T-helper 17 cell (primary cell): ENCODE measurements at places on chromosomes 2 and 18.

DNA sequence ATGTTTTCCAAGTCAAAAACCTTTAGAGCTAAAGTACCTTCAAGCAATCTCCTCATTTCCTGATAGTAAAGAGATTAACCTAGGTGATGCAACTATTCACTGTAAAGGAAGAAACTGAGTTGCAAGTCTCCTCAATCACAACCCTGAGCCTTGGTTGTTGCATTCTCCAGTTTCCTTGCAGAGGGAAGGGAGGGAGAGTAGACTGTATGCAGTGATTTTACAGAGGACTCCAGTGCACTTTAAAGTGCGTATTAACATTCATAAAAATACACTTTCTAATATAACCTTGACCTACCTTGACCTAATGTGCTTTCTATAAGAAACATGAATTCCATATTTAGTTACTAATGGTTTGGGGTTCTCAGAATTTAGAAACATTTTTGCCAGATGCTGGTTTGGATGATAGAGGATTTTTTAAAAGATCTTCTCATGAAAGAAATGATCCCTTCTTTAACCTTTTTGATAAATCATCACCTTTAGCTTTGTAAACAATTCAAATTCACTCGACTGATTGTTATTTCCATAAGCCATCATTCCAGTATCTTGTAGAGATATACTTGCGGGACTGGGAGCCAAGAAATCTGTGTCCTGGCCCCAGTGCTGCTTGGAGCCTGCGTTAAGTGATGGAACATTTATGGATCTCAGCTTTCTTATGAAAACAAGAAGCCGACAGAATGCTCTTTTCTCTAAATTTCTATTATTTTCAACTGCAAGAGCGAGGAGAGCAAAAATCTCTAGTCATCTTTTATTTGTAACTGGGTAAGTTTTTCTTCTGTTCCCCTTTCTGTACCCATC is 228.3 kb downstream of the ZNF521 start:
- DNase-seq = no peak

DNA sequence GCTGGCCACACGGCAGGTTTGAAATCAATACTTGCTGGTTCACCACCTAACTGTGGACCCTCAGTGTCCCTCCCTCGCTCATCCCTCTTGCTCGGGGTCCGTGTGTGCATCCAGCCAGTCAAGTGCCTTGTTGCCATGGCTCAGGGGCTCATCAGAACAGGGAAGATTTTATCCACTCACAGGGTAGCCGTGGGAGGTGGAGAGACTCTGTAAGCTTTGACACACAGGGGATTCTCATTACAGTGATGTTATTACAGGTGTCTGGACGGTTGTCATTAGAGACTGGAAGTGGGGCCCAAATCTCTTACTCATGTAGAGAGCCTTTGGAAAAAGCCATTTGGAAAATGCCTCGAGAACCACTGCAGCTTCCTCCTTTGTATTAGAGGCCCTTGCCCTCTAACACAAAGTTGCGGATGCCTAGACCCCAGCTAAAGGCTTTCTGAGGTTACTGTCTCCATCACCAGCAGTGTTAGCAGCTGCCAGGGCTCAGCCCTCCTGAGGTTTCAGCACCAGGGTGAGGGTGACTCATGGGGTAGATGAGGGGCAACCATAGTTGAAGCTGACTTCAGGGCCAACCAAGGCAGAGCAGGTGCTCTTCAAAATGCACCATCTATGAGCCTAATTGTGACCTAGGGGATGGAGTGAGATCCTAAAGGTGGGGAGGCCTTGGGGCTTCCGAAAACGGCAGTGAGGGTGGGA is 195.6 kb downstream of the CLIP4 start:
- no peak for DNase-seq

GRCh38 chr2:46045888-46046287 is 251.3 kb upstream of the EPAS1 start:
- DNase-seq = no peak

GRCh38 chr2:1486670-1487069 is 73.4 kb downstream of the TPO start:
- DNase-seq = no peak

DNA sequence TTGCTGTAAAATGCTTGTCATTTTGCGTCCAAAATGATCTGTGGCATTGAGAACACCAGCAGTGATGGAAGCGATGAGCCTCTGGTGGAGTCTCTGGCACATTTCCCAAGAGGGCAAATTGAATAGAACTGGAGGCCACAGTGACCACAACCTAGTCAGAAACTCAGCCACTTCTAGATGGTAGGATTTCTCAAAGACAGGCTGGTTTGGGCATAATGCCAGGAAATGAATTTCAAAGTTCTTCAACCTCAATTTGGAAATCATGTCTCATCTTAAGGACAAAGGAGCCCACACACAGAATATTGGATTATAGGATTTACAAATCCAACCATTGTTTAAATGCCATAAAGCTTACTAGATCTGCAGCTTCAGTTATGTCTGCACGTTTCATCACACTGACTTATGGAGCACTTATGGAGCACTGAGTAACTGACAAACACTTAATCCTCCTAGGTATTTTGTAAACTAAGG is 132.1 kb downstream of the COL6A3 start:
- no peak for DNase-seq

GRCh38 chr2:215653344-215654030 is 217.6 kb upstream of the FN1 start:
- DNase-seq = no peak

DNA sequence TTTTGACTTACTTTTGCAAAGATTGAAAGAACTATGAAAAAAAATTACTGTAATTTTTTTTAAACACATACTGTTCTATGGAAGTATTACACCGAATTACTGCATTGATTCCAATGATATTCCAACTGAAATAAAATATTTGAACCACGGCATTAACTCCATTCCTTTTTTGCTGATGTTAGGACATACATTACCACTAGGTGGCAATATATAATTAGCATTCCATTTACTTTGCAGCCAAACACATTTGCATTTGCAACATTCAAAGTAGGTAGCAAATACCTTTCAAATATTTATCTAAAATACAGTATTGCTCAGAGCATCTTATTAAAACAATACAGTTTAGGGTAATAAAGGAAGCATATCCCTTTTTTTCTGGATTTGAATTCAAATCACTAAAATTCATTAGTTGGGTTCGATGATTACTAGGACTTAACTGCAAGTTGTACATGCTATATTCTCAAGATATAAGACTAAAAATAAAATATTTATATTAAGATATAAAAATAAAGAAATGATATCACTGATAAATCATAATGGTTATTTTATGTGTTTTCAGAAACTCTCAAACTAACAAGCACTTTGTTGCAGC is 31.3 kb downstream of the LANCL1 start:
- DNase-seq = no peak

DNA sequence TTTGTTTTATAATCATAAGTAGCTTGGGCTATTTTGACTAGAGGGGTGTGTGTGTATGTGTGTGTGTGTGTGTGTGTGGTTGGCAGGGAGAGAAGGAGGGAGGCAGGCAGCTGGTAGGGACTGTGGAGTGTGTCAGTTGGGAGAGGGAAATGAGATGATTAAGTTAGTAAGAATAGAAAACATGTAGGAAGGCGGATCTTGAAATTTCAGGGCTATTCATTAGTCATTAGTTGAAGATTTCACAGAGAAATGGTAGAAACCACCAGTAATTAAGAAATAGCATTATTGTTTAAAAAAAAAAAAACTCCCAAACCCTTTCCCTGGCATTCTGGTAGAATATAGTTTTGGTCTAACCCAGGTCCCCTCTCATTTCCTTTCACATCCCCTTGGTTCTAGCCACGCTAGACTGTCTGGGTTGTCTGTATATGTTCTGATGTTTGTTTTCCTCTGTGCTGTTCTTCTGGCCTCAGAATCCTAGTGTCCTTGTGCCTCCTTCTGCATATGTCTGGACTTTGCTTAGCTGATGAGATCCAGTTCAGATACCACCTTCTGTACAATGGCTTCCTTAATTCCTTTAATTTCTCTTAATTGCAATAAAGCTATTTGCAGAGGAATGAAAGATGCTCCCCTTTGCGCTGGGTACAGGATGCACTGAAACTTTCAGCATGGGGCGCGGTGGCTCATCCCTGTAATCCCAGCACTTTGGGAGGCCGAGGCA is 161.6 kb downstream of the NEDD4L start:
- DNase-seq = no peak

DNA sequence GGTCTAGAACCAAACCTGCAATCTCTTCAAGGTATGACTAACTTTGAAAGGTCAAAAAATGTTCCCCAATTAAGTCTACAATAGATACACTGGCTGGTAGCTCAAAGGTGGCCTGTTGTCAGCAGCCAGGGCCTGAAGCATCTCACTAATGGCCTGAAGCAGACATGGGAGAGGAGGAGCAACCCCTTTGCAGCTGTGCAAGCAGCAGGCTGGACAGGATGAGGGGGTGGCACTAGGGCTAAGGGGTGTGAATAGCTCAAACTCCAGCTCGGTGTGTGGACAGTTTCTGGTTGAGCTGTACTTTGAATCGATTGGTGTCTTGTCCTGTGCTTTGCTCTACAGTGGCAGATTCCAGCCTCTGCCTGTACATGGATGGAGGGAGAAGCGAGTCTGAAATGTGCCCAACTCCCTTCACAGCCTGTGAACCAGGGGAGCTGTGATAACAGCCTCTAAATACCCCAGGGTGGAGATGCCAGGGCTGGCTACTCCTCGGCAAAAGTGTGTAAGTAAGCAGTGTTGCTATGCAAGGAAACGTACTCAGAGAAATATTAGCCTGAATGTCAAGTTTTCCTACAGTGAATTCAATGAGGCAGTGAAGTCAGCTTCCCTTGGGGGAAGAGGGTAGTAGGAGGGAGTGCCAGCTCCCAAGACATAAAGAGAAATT is 34.7 kb upstream of the DTNB start:
- no peak for DNase-seq

DNA sequence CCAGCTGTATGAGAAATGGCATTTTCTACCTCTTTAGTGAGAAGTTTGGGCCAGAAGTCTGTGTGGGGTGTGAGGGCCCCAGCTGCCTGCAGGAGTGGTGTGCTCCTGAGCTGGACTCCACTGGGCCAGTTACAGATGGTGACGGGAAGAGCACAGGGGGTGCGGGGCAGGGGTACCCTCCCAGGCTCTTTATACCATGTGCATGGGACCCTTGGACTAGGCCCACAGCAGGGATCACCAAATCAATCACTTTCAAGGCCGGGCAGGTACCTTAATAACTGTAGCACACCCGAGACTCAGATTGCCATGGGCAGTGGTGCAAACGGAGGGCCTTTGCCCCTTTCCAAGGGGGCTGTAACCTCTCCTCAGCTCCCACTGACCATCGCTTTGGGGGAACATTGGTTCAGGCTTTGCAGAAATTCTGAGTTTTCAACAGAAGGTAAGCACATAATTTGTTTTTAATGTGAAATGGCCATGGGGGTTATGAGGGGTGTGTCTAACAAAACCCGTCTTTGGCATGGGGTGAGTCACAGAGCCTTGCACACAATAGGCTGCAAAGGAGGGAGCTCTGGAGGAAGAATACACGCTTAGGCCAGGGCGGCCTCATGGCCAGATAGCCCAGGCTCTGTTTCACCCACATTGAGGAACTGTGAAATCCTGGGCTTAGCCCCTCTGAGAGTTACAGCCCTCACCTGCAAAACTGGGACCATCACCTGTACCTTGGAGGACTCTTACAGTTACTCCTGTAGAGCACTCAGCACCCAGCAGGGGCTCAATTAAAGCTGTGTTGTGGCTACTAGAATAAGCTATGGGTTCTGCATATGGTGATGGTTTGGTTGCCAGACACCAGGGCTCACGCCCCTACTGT is 141.0 kb upstream of the BCL2L11 start:
- DNase-seq = no peak

GRCh38 chr2:138037090-138037489 is 72.8 kb downstream of the HNMT start:
- no peak for DNase-seq

DNA sequence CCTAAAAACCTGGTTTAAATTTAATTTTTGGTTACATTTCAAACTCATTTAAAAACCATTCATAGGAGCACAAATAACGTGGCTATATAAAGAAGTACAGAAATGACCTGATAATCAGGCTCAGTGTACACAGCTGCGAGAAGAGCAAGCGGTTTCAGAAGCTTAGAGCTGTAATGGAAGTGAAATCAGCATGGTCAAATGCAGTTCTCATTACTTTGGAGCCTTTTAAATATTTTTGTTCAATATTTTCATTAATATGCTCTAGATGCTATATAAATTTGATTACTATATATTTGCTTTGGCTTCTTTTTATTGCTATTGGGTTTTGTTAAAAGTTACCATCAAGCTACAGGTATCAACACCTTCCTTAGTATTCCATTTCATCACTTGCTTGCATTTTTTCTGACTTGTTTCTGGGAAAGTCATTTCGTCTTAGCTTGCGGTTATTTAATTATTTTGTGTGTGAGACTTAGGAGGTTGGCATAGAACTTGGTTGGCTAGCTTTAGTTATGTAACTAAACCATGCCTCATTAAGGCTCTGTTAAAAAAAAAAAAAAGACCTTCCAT is 58.7 kb downstream of the AFTPH start:
- no peak for DNase-seq

GRCh38 chr2:144481109-144481508 is 38.8 kb downstream of the ZEB2 start:
- no peak for DNase-seq

- no peak for DNase-seq
Observed at GRCh38 chr18:38932752-38933151, 1367.2 kb upstream of the CELF4 start.

DNA sequence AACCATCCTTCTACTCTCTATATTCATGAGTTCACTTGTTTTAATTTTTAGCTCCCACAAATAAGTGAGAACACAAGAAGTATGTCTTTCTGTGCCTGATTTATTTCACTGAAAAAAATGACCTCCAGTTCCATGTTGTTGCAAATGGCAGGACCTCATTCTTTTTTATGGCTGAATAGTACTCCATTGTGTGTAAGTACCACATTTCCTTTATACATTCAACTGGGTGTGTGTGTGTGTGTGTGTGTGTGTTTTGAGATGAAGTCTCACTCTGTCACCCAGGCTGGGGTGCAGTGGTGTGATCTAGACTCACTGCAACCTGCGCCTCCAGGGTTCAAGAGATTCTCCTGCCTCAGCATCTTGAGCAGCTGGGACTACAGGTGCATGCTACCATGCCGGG is 41.2 kb downstream of the KCNG3 start:
- DNase-seq = no peak

GRCh38 chr2:2291500-2292260 is 39.4 kb downstream of the MYT1L start:
- no peak for DNase-seq

- DNase-seq = no peak
Observed at GRCh38 chr2:69646714-69647113, 3.2 kb upstream of the AAK1 start.

DNA sequence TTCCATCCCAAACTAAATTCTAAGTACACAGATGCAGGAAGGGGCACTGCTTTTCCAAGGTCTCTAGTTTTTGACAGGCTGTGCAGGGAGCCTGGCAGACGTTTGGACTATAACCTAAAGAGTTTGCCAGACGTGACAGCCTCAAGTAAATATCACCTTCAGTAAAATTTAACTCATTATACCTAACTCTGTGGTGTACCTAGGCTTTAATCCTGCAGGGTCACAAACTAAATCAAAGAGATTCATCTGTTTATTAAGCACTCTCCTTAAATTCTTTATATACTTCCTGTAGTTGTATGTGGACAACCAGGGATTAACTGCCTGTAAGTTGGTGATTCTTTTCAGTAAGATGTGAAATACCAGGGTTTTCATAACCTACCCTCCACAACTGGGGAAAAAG is 92.9 kb downstream of the ACVR1 start:
- DNase-seq = no peak

- DNase-seq = no peak
Observed at GRCh38 chr2:187320846-187321245, 127.2 kb downstream of the CALCRL start.
